T-helper 2 cell treated with Interferon-gamma antibody and Interleukin-4, amounts not matched to agents 5 μg/mL and 100 μg/mL, for 36 hours (primary cell): ENCODE measurements at places on chromosomes 5 and 9.

GRCh38 chr5:107289030-107289714 lies 381.6 kb downstream of the EFNA5 start:
- DNase-seq: peak; percentile 56

DNA sequence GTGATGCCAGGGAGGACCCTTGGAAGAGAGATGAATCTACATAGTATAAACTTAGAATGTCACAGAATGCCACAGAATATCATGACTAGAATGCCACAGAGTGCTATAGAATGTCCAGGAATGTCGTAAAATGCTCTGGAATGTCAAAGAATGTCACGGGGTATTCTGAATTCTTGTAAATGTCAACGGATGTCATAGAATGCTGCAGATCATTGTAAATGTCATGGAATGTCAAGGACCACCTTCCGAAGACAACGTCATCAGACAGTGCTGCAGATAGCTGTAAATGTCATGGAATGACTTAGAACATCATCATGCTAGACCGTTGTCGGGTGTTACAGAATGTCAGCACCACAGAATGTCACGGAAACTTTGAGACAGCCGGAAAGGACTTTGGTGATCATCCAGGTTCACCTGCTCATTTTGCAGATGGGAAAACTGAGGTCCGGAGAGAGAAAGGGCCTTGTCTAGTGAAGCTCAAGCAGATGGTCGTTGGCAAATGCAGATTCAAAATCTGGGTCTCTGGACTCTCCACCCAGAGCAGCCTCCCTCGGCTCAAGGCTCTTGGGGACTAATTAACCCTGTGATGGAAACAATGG lies 117.1 kb downstream of the LHX2 start:
- DNase-seq: no peak

DNA sequence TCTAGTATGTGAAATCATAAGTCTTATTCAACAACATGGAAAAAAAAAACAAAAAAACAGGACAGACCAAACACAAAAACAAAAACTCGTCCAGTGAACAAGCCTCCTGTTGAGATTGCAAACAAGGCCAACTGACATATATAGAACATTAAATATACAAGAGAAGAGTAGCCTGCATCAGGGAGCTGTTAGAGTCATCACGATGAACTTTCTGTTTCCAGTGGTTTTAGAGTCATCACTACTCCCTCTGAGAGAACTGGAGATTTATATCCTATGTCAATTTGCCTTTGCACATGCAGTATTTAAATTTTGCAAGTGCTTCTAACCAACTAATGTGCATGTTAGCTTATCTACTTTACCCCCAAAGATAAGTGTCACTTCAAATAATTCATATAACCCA lies 9.9 kb downstream of the SNCAIP start:
- DNase-seq: no peak

DNA sequence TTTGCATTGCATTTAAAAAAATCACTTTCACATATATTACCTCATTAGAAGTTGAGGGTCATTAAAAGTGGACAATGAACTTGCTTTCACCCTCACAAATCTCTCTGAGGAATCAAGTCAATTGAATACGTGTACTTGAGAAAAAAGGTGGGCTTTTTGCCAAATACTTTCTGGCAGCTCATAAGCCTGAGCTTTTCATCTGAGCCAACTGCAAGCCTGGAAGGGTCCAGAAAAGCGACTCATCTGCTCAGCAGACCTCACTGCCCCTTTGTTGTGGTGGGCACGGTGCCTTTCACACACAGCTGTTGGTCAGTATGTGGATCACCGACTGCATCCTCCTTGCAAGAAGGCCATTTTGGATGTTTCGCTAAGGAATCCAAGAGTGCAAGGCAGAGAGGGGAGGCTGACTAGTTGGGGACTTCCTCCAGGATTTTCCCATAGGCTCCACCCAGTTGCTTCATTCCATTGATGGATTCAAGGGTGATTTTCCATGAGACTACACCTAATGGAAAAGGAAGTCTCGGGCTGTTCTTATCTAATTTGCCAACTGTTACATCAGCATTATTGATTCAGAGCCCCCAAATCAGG lies 564.7 kb downstream of the PDE4D start:
- no peak for DNase-seq

GRCh38 chr9:121773954-121774714 lies 122.7 kb downstream of the DAB2IP start:
- DNase-seq: no peak
